Activated B cell treated with CpG ODN at 0.5 μM for 24 hours (primary cell): ENCODE measurements at places on chromosomes 4 and X. TPM values are rescaled to one million over a fixed set of nuclear protein-coding genes. Genes with fewer than 3 reads are reported as not detected.

GRCh38 chrX:24619647-24620046 lies 27.5 kb downstream of the PCYT1B start:
- DNase-seq: no peak

DNA sequence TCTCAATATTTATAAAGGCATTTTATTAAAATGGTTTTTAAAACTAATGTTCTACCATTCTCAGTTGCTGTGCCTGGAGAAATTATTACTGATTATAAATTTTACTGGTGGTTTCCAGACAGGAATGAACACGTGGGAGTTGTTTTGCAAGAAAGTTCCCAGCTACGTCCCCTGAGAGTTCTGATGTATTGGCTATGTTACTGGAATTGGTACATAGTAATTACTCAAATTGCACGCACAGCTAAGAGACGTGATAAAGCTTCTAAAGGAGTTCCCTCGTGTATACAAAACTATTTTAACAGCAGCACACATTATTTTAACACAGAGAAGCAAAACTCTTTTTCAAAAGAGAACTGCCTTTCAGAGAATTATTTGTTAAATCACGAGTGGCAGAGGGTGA lies 292.2 kb downstream of the NLGN4X start:
- DNase-seq: no peak

DNA sequence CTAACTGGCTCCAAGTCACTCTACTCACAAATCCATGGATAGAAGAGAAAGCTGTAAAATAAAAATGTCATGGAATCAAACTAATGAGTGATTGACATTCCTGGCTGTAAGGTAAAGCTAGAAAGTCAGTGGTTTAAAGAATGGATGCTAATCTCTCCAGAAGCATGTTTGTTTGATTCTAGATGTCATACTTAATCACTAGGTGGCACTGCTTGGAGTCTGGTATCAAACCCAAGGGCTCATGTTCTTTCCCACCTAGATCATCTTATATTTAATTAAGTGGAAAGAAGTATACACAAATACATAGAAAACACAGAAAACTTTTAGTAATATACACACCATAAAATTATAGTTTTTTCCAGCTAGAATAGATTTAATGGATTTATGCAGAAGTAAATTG lies 2666.6 kb downstream of the PCDH7 start:
- DNase-seq: no peak

DNA sequence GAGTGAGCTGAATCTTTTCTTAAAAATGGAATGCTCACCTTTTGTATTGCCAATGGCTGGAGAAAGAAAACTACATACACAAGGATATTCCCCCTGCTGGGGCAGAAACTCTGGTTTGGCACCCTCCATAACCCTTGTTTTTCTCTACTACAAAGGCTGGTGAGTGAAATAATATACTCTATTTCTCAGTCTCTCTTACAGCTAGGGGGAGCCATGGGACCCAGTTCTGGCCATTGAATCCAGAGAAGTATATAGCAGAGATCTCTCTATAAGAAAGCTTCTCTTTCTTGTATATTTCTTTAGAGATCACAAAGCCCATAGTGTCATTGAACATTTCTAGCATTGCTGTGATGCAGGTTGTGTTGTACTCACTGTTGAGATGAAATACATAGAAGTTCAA lies 49.8 kb downstream of the SMPX start:
- no peak for DNase-seq

CXorf51A gene
- total RNA-seq: not detected in 2 replicates

DNA sequence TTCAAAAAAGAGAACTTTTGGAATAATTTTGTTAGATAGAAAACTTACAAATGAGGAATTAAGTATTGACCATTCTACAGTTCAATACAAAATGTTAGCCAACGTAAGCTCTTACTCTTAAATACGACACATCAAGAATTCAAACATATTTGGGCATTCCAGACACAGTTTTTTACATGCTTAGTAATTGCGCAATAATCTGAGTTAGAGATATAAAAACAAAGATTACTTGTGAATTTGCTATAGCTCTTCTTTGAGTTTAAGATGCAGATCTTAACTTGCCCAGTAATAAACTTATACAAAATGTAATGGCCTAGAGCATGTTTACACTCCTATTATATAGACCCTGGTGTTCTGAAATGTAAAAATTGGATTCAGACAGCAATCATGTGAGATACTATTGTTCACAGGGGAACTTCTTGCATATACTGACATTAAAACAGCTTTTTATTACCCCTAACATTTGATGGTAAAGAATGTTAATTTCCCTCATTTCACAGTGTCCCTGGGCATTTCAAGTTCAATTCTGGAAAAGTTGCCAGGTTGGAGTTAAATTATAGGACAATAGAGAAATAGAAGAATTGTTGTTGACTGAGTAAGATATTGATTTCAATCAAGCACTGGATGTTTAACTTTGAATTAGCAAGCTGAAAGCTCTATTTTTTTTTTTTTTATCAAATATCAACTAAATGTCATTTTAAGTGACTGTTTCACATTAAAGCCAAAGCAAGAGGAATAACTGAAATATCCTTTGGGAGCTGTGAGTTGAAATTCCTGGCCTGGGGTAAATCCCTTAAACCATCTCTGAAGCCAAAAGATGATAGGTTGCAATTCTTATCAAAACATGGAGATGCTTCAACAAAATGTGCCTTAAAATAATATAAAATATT lies 910 bp downstream of the HPGDS start:
- DNase-seq: no peak

HDAC8 gene
- 29.0 and 39.6 TPM in 2 replicates for total RNA-seq

- no peak for DNase-seq
Measured at GRCh38 chr4:25484243-25484721, 107.2 kb downstream of the ANAPC4 start.

DNA sequence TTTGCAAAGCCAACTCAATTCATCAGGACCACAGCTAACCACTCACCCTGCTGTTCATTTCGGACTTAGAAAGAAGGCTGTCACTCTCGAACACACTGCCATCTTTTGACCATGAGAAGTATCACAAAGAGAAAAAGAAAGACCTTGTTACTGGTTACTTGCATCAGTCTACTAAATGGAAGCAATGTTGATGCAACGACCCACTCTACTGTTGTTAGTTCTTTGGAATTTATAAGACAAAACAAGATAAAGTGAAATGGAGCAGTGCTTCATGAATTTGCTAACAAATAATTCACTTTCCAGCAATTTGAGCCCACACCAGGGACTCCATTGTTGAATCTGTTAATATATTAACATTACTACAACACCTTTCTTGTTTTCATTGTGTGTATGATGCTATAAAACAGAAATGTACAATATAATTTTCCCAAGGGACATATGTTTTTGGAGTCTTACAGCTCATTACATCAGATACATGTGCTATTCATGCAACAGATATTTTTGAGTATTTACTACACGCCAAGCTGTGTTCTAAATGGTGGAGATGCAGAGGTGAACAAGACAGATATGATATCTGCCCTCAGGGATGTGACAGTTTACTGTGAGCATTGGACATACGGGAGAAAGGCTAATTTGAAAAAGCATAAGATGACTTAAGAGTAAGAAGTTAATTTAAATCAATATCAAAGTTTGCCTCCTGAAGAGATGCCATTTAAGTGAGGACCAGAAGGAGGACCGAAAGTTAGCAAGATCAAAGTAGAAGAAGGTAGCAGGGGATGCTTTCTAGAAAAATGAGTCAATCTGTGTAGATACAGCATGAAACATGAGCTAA lies 87.2 kb downstream of the AREG start:
- no peak for DNase-seq

DNA sequence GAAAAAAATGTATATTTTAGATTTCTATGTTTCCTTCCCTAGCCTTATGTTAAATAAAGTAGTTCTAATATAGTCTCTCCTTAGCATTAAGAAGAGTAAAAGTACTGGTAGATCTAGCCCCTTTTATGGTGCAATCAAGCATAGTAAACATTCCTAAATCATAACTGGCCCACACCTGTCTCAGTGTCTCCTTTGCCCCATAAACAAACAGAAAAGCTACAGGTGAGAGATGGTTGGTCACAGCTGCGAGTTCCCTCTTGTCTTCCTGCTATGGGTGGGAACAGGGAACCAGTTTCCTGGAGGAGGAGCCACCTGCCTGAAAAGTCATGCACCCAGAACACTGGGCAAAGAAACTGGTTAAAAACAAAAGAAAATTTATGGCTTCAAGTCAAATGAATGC lies 16.6 kb downstream of the SOWAHB start:
- DNase-seq: no peak

DRD5 gene
- total RNA-seq: not detected in 2 replicates

GRCh38 chrX:135328421-135329005 lies 19.2 kb downstream of the ETDC start:
- no peak for DNase-seq

FGFBP1 gene
- total RNA-seq: not detected in 2 replicates

XKRX gene
- 2.0 and 2.2 TPM in 2 replicates for total RNA-seq

- DNase-seq: no peak
Measured at GRCh38 chr4:58042176-58042575, 932.0 kb upstream of the IGFBP7 start.

- no peak for DNase-seq
Measured at GRCh38 chrX:105317117-105317516, 96.6 kb upstream of the TEX13A start.

NCAPG gene
- 1.1 and 1.5 TPM in 2 replicates for total RNA-seq

NEXMIF gene
- 0.53 and 1.4 TPM in 2 replicates for total RNA-seq

DNA sequence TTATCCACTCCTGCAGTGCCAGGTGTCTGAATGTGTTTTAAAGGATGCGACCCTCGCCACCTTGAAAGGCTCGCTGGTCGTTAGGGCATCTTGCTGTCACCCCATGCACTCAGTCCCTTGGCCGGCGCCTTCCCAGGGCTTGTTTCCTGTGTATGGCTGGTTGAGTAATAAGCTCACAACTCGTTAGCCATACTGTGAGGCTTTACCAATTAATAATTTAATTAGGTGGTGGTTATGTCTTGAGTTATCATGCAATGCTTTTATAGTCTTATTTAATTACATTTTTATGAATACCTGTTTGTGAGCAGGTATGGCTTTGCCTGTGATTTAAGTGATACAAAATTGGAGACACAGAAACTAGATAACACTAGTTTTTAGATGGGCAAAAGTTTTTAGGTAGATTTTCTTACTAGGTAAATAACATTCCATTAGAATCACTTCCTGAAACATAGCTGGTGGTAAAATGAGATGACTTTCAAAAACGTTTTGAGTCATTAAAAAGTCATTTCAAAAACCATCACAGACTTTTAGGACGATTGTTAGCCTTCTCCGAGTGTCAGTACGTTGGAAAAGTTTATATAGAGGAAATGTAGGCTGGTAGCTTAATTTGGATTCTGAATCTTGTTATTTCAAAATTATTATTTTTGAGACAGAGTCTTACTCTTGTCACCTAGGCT lies 18.2 kb downstream of the PTTG2 start:
- no peak for DNase-seq

DNA sequence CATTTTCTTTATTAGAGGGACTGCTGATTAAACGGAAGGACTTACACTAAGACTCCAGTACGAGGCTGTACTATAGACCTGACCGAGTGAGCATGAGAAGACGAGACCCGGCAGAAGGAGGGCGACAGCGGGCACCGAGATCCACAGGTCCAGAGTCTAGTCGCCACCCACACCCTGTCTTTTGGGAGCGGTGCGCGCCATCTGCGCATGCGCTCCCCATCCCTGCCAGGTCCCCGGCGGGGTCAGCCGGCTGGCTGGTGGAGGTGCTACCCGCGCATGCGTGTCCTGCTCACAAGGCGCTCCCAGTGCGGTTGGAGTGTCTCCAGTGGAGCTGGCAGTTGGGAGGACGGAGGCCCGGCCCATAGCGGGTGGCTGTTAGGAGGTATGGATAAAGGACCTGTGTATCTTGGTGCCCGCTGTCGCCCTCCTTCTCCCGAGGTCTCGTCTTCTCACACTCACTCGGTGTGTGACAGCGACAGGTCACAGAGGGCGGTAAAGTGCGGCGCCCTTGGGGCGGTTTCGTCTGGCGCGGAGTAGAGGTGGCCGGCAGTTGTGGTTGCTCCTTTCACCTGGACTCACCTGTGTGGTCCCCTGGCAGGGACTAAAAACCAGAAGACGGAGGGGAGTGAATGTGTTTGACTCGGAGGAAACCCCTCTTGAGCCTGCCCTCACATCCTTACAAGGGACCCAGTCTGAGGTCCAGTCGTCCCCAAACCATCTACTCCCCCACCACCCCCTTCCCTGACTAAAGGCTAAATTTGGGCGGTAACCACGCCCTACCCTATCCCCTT lies 7.6 kb upstream of the HSD17B10 start:
- DNase-seq: peak; percentile 61

DNA sequence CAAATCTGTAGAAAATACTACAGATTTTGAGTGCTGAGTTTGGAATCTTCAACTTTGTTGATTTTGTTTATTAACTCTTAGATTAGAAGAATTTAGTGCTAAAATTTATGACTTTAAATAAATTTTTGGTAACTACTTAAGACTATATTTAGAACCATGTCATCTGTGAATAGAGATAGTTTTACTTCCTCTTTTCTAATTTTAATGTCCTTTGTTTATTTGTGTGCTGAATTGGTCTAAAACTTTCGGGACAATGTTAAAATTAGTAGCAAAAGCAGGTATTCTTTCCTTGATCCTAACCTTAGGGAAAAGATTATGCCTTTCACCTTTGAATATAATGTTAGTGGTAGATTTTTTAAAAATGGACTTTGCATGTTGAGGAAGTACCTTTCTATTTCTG lies 119.7 kb upstream of the CXorf51A start:
- no peak for DNase-seq

AIMP1 gene
- total RNA-seq: 49.4 and 53.5 TPM in 2 replicates
